MCF 10A (cell line): ENCODE measurements at places on chromosomes 3 and 15.
A peak's percentile ranks its signal among the peaks of the same experiment; 100 is the strongest.

DNA sequence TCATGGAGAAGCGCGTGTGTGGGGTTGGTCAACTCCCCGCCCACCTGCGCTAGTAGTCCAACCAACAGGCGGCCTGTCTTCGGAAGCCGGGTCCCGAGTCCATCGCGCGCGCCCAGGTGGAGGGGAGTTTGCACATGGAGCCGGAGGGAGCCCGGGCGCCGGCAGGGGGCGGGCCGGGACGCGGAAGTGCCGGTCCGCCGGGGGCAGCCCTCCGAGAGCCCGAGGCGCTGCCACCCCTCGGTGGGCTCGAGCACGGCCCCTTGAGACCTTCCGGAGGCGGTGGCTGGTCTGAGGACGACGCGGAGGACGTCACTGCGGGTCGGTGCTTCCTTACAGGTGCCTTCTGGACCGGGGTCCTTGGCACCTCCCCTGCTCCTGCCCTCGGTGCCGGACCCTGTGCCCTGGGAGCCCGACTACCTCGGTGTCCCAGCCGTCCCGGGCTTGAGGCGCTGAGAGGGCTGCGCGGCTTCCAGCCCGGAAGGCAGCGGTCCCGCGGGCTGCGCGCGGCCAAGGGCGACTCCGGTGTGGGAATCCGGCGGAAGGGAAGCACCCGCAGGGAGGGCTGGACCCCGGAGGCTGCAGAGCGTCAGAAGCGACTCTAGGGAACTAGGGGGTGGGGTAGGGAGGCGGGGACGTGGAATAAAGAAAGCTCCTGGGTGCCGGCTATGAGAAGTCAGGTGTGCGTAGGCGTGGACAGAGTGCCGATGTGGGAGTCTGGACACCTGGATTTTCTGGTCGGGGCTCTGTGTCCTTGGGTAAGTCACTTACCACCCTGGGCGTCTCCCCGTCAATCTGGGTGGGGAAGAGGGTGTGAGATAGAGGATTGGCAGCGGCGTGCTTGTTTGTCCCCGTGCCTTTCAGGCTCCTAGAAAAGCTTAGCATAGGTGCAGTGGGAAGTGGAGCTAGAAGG, 212.3 kb downstream of the FGF12 start:
- no peak for DNase-seq

GRCh38 chr3:190120269-190121060, at the start of gene P3H2:
Gene P3H2 (minus strand): TSS chr3:190120897. CDS start chr3:190120731, 166 bp downstream.
- DNase-seq = peak; percentile 91

- no peak for DNase-seq
These were observed 6.6 kb downstream of the CBLB start for GRCh38 chr3:105862217-105862616.

- no peak for DNase-seq
These were observed 142.8 kb downstream of the IGF1R start for GRCh38 chr15:98791046-98791701.

DNA sequence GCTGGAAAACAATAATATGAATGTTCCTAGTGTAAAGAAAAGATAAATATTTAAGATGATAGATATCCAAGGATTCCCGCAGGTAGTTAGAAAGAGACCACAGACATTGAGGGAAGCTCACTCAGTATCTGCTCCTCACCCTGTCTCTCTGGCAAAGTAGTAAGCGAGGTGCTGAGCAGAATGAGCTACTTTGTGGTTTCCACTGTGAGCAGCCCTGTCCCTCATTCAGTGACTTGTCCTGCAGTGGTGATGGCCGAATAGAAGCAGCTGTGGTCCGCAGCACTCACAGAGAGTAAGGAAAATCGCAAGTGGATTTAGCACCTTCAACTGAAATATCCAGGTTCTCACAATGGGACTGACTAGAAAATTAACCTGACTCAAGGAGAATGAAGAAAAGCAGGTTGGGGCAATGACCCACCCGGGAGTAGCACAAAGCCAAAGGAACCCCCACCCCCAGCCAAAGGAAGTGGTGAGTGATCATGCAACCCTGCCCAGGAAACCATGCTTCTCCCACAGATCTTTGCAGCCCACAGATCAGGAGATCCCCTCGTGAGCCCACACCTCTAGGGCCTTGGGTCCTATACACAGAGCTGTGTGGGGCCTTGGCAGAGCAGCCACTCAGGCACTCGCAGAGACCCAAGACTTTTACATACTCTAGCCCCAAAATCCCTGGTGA, 21.8 kb upstream of the SLC25A38 start:
- no peak for DNase-seq

DNA sequence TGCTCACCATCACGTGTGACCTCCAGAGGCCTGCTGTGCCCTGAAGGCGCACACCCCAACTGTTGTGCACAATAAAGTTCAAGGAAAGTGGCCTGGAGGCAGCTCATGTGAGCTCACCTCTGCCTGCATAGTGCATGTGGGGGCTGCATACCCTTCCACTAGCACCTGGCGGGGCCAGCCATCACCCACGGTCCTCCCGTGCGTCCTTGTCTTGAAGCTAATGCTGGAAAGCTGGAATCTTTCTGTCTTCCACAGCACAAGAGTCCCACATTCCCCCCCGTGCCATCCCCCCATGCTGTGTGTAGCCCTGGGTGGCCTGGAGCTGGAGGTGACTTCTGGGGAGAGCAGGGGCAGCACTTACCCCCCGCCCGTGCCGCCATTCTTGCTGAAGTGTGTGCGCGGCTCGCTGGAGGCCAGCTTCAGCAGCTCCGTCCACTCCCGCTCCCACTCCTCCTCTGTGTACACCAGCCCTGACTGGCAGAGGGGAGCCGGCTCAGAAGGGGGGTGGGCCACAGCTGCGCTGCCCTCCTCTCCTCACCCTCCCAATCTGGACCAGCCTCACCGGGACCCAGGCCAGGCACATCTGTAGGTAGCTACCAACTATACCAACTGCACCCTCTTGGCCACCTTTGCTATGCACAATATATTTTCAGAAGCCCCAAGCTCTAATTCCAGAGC, 199.5 kb downstream of the KLF13 start:
- DNase-seq = no peak

GRCh38 chr3:105878061-105878460, 9.2 kb upstream of the CBLB start:
- no peak for DNase-seq

DNA sequence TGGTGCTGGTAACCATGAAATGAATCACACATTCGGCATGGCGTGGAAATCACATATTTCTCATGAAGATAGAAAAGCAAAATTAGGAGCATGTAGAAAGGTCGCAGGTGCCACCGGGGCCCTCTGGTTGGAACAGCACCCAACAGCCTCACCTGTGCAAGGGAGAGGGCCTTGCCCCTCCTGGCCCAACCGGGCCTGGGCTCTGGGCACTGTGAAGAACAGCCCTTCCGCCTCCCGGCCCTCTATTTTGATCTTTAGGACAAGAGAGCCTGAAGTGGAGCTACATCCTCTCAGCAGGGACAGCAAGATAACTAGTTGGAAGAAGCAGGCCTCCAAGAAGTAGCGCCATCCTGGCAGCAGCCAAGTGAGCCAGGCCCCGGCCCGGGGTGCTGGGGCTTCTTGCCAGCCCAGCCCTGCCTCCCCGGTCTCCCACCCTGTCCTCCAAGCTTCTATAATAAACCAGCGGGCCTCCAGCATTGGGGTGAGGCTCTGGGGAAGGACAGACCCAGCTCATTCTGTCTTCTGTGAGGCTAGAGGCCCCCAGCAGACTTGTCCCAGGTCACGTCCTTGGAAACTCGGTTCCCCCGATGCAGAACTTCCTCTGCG, 46.1 kb upstream of the FGD5 start:
- DNase-seq = no peak

DNA sequence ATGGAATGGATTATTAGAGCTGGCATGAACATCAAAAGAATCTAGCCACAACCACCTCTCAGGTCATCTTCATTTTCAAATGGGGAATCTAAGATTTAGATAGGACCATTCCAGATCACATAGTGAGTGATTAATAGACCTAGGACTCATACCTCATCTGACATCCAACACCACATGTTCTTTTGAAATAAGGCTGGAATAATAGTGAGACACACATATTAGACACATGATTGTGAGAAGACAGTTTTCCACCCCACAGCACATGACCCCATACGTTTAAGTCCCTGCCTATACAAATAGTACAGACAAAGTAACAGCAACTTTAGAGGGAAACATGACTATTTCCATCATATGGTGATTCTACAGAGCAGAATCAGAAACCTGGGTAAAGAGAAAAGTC, 344.7 kb upstream of the TPRG1 start:
- no peak for DNase-seq

DNA sequence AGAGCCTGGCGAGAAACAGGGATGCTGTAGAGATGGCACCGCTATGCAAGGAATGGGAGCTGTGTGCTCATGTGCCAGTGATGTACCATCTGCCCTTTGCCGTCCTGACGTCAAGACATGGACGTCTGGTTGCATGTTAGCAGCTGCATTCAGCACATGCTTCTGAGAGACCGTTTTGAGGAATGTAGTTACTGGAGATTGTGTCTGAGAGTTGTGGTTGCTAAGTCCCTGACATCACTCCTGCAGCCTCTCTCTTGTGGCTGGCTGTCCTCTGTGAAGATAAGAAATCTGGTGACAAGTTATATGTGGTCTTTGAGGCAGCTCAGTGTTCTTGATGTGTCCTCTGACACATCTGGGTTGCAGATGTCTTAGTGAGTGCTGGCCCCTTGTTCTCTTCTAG, 165.1 kb downstream of the APBA2 start:
- DNase-seq = no peak

- no peak for DNase-seq
These were observed 200.4 kb downstream of the WNT5A start for GRCh38 chr3:55286693-55287092.

DNA sequence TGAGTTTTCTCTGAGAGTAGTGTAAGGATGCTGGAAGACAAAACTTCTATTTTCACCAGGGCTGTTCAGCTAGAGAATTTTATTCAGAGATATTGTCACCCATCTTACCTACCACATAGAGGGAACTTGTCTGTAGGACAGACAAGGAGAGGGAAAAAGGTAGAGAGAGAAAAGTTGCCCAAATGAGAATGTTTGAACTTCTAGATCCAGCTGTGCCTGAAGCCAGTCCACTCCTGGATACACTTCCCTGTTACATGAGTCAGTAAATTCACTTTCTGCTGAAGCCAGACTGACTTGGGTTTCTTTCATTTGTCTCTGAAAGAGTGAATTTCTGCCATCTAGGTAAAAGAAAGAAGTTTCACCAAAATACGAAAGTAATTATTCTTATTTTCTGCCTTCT, 27.2 kb upstream of the KCNMB3 start:
- no peak for DNase-seq

DNA sequence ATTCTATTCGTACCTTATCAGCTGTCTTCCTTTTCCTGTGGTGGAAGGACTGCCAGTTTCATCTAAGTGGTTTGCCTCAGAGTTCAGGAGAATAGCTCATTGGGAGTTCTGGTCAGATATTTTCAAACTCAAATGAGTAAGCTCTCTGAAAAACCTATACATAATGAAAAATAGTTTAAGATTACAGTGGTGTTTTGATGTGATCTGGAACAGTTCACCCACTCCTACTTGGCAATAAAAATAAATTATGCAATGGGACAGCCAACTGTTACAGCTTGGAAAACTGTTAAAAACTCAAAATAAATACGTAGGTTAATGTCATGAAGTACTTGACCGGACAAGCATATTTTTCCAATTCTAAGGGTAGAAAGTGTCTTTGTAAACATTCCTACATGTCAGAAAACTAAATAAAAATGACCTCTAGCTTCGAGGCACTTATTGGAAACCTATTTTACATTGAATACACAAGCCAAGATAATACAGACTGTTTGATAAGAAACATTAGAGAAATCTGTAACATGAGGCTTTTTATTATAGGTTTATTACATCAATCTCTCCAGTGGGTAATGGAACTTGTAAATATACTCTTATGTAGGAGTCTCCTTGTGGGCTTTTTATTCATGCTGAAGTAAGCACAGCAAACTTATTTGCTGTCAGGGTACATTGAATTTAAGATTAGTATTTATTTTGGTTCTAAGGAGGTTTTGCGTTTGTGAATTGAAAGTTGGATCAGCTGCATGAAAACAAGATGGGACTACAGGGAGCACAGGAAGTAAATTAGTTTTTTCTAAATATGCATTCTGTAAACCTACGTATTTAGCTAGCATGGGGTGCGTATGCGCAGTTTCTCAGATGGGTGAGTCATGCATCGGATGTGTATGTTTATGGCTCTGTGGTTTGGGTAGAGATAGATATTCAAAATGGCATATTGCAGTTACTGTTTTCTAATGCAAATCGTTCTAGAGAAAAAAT, 453.1 kb downstream of the IL5RA start:
- no peak for DNase-seq

GRCh38 chr3:63876260-63876659, 12.6 kb downstream of the ATXN7 start:
- DNase-seq = no peak

GRCh38 chr3:179695672-179696313, 43.0 kb downstream of the USP13 start:
- DNase-seq = no peak

GRCh38 chr3:9351709-9352126, 11.1 kb upstream of the THUMPD3 start:
- DNase-seq = no peak

GRCh38 chr3:122219242-122219872, 35.9 kb downstream of the CASR start:
- DNase-seq = no peak

DNA sequence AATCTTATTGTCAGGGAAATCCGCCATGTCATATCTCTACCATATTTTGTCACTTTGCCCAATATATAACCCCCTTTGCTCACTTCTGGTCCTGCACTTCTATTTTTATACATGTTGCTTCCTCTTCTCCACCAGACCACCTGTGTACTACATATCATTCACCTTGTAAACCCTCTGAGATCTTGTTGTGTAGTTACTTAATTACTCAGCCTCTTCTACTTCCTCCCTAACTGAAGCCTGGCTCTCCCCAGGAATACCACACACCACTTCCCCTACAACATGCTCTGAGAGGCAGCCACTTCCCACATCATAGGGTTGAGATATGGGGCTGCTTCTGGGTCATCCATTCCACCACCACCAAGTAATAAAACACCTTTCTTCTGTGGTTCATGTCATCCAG, 10.0 kb downstream of the HEXA start:
- DNase-seq = no peak

GRCh38 chr3:115217678-115218451, 70.8 kb upstream of the ZBTB20 start:
- DNase-seq = peak; percentile 71

GRCh38 chr15:61138156-61138555, 90.9 kb downstream of the RORA start:
- DNase-seq = no peak

GRCh38 chr3:186105543-186105942, 3.3 kb downstream of the ETV5 start:
- DNase-seq = no peak

- DNase-seq = no peak
These were observed 48.1 kb upstream of the TPM1 start for GRCh38 chr15:62994439-62994838.

DNA sequence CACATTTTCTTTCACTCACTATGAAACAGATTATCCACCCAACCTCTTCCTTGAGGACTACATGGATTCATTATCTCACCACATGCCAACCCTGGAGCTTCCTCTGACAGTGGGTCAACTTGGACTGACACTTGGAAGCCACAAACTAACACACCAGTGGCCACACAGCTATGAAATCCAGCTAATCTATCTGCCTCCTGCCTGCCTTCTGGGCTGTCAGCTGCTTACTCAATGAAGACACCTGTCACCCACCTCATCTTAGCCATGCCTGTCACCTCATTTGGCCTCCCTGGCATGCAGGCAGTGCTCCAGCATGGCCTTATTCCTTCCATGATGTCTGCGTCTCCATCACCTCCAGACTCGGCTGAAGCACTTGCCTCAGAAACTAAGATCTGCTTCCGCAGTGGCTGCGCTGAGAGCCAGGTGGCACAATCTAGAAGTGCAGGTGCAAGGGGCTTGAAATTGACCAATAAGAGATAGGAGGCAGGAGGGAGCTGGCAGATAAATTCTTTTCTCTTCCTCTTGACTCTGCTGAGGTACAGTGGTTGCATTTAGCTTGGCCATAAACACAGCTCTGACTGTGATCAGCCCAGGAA, 105.2 kb upstream of the RNF7 start:
- DNase-seq = no peak
